Suppressor macrophage (primary cell): ENCODE measurements at places on chromosomes 2 and 18.

DNA sequence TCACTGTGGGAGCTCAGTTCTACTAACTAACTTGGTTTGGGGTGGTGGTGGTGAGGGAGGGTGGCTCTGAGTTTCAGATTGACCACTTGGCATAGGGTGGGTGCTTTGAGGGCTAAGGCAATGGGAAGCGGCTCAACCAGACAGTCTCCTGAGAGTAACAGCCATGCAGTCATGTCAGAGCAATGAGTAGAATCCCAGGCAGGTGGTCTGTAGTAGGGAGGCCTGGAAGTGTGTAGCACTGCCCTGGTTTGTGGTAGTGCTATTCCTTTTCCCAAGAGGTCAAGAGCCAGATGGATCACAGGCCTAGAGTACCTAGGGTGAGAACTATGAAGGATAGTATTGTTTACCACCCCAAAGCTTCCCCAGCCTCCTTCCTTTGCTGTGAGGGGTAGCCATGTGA is 18.7 kb upstream of the RAPH1 start:
- no peak for DNase-seq

GRCh38 chr2:230671117-230671516 is 41.5 kb upstream of the CAB39 start:
- DNase-seq, result no peak

GRCh38 chr2:241009601-241010530 is 11.4 kb downstream of the SNED1 start:
- DNase-seq, result peak; percentile 25

DNA sequence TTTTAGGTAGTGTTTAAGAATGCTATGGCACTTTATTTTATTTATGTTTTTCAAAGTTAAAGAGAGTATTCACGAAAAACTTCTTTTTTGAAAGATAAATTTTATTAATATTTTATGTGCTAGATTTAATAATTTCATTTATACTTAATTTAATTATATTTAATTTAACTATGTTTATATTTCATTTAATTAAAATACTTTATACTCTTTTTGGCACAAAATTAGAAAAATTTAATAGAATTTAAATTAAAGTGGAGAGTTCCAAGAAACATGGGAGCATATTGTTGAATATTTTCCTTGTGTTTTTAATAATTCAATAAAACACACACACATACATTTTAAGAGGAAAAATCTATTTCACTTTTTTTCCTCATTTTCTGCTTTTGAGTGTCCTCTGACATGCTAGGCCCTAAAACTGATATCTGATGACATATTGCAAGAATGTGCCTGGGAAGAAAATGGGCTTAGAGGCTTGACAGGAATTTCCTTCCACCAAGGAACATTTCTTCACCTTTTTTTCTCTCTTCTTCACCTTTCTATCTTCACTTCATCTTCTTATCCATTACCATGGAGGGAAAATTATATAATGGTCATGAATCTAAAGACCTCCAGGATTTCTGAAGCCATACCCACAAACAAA is 15.4 kb downstream of the ARHGAP28 start:
- no peak for DNase-seq

GRCh38 chr2:200335657-200336056 is 29.2 kb downstream of the SPATS2L start:
- DNase-seq, result no peak

DNA sequence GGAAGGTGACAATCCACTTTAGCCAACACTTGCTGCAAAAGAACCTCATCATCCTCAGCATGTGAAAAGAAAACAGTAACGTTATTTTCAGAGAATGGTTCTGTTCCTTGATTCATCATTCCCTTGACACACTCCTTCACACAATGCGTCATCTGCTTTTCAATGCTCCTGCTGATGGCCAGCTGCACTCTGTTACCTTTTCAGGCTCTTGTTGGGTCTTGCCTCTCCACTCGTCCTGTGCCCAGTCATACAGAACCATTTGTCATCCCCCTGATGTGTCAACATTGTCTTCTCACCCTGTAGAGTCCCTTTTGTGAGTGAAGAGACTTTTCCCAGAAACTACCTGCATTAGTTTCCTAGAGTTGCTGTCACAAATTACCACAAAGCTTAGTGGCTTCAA is 12.2 kb upstream of the DTNA start:
- DNase-seq, result no peak

GRCh38 chr2:177010861-177011260 is 201.7 kb upstream of the HNRNPA3 start:
- DNase-seq, result no peak

DNA sequence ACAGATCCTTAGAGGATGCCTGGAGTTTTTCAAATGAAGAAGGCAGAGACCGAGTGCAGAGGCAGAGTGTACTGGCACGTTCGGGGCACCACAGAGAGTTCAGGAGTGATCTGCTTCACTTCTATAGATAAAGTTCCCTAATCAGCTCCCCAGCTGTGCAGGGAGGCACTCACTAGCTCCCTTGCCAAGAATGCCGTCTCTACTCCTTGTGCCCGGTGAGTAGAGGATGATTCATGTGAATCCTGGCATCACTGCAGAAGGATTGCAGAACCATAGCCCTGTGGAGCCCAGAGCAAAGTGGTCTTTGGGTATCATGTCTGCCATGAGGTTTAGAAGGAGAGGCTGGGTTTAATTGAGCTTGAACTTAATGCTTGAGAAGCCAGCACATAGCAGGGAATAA is 510.1 kb upstream of the RAB6C start:
- no peak for DNase-seq

GRCh38 chr2:168312036-168312822 is 64.8 kb upstream of the STK39 start:
- no peak for DNase-seq

DNA sequence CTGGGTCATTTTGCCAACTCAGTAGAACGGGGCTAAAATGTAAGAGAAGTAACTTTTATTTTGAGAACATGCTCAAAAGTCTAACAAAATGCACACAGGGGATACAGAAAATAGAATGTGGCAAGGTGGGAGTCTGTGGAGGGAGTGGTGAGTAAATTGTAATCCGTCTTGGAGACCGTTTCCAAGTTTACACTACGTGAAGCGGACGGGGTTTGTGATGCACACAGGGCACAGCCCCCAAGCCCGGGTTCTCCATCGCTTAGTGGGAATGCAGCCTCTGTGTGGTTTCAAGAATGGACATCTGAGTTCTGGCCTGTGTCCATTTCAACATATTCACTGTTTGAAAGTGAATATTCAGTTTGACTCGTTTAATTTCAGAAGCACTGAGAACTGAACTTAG is 65.0 kb upstream of the TMEM18 start:
- no peak for DNase-seq

DNA sequence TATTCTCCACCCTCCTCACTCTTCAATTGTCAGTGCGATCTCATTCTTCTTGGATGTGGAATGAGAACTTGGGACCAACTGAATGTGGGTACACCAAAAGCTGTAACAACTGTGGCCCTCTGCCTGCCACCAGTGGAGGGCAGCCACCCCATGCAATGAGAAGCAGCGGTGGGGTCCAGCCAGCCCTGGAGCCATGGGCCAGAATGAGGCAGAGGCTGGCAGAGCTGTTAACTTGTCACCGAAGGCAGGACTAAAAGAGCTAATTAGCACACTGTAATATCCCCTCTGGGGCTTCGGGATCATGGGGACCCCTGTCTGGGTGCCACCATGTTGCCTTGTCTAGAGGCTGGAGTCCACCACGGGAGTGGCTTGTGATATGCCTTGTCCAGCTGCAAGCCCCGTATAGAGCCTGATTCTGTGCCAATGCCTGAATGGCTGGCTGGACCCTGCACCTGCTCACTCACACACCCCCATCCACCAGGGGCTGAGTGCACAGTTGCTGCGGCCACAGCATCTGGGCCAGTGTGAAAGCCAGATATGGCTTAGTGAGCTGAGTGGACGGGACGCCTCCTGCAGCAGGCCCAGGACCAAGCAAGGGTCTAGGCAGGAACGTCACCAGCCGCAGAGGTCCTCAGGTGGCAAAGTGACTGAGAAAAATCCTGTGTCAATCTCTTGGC is 680.5 kb downstream of the DSC3 start:
- DNase-seq, result no peak

- no peak for DNase-seq
These were observed 100.3 kb downstream of the TTC32 start for GRCh38 chr2:19801367-19802080.

- no peak for DNase-seq
These were observed 45.7 kb upstream of the MYCN start for GRCh38 chr2:15894481-15895144.

DNA sequence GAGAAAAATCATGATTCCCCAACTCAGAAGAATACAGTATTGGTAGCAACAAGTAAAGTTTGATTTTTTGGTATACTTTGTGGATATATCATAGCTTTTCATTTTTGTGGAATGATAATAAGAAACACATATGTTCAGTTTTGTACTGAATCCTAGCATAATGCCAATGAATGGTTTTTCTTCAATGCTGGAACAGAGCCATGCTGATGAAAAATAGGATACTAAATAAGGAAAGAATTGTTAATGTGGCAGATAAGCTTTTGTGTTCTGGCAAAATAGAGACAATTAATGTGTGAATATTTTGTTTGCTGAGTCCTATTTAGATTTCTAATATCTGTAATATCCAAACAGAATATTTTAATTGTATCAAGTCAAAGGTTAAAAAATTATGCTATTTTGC is 21.9 kb downstream of the CD28 start:
- no peak for DNase-seq
